ENCODE measurements at places on chromosomes 5 and 9.

GRCh38 chr9:90180381-90180780, 462.2 kb downstream of the DIRAS2 start:
- no peak for DNase-seq

GRCh38 chr5:443239-444151, 519 bp downstream of the EXOC3 start:
- no peak for DNase-seq

DNA sequence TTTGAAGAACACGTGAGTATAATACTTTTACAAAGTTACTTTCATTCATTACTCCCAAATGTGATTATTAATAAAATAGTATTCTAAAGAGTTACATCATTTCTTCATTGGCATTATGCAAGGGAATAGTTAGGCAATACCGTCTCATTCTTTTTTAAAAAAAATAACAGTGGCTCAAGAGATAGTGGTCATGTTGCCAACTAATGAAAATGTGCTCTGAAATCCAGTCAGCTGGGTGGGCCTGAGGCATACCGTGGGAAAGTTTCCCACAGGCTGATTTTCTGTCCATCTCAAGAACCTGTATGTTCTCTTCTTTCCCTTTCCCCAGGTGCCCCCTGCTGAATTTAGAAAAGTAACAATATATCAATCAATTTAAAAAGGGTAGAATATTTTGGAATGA, 40.8 kb upstream of the ROPN1L start:
- no peak for DNase-seq

DNA sequence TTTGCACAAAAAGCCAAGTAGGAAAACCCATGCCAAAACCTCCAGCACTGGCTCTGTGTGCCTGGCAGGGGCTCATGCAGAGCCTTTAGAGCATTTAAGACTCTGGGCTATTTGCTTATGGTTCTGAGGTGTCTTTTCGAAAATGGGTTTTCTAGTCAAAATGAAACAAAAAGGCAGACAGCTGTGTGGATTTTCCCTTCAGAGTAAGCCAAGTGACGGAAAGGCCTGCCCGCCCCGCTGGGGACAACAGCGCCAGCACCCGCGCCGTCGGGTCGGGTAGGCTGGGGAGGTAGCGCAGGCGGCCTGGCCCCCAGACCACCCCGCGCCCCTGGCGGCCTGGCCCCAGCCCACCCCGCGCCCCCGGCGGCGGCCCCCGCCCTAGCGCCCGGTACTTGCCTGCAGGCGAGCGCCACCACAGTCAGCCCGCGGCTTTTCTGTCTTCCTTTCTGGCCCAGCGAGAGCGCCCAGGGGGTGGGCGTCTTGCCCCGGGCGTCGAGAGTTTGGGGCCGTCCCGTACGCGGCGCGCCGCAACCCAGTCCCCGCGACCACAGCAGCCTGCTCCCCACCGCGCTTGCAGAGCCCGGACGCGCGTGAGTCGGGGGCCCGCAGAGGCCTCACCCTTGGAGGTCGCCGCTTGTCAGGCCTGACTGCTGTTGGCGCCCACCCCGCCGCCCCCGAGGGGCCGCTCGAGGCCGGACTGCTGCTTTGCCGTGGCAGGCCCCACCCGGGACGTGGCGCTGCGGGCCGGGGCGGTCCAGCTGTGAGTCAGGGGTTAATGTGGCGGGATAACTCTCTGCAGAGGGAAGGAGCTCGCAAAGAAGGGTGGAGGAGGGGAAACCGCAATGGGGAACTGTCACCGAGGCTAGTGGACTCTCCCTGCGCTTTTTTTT, at the start of gene TICAM2:
Gene TICAM2, minus strand, starts transcription at position 779 of the 890 bp plus-strand sequence. CDS start 21,223 bp downstream, outside the sequence.
- peak; percentile 80 for DNase-seq

DNA sequence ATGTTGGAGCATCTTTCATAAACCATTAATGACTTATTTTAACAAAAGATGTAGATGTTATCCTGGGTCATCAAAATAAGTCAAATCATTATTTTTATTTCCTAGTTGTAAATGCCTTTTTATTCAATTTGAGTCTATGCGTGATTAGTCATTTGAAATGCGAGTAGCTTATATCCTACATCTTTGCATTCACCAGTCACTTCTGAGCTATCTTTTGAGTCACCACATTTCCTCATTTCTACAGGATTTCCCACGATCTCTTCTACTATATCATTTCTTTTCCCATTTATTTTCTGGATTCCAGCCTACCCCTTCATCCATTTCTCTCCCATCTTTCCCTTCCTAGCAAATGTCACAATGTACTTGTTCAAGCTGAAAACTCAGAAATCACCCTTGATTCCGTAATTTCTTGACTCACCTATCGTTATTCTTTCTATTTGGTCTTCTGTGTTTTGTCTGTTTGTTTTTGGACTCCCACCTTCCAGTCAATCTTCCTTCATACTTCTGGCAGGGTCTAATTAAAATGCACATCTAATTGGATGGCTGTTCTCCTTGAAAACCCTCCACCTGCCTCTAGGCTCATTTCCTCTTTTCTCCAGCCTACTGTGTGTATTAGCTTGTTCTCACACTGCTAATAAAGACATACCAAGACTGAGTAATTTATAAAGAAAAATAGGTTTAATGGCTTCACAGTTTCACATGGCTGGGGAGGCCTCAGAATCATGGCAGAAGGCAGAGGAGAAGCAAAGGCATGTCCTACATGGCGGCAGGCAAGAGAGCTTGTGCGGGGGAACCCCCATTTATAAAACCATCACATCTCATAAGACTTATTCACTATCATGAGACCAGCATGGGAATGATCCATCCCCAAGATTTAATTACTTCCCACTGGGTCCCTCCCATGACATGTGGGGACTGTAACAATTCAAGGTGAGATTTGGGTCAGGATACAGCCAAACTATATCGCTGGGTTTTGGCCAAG, 112.4 kb downstream of the MEF2C start:
- no peak for DNase-seq

GRCh38 chr5:58022055-58022454, 437.8 kb downstream of the PLK2 start:
- peak; percentile 18 for DNase-seq

- no peak for DNase-seq
Observed at GRCh38 chr5:172415362-172416275, 38.7 kb downstream of the SH3PXD2B start.

GRCh38 chr5:137058089-137058488, 441.0 kb downstream of the SPOCK1 start:
- DNase-seq = no peak
